Kidney (tissue), 22 donors: ENCODE measurements at places on chromosomes 12 and 14. TPM values are rescaled to one million over a fixed set of nuclear protein-coding genes. Genes with fewer than 3 reads are reported as not detected.

The ARG2 gene
- polyA plus RNA-seq: 77.0 TPM

The ACRBP gene
- polyA plus RNA-seq: 2.1 TPM

The EML5 gene
- 0.26 TPM for polyA plus RNA-seq

The GAPDH gene
- polyA plus RNA-seq: 4,871 TPM

The RAP1B gene
- polyA plus RNA-seq: 102 TPM

The CMTM5 gene
- 1.1 TPM for polyA plus RNA-seq

The TBC1D30 gene
- polyA plus RNA-seq: 4.2 TPM
